ENCODE measurements at places on chromosomes 2 and 18. TPM values are rescaled to one million over a fixed set of nuclear protein-coding genes. Genes with fewer than 3 reads are reported as not detected.

TEKT4 gene
- not detected for total RNA-seq

GPR75 gene
- 1.2 TPM for total RNA-seq

GMPPA gene
- total RNA-seq = 46.4 TPM

CABYR gene
- total RNA-seq = 2.9 TPM

TACR1 gene
- total RNA-seq = not detected

MBOAT2 gene
- total RNA-seq = 12.7 TPM

GCKR gene
- total RNA-seq = 3.2 TPM

OTOF gene
- total RNA-seq = 0.15 TPM

ERMN gene
- total RNA-seq = not detected

TUBA3E gene
- total RNA-seq = not detected

HNMT gene
- total RNA-seq = 10.4 TPM

SLC4A3 gene
- total RNA-seq = under 0.01 TPM

GAREM1 gene
- 0.32 TPM for total RNA-seq

CRYGD gene
- total RNA-seq = not detected

ARPC2 gene
- 454 TPM for total RNA-seq

TMEM163 gene
- total RNA-seq = 1.9 TPM

FSIP2 gene
- 0.30 TPM for total RNA-seq

DSG2 gene
- total RNA-seq = under 0.01 TPM

PRLH gene
- not detected for total RNA-seq

ARHGEF4 gene
- total RNA-seq = not detected

HAAO gene
- not detected for total RNA-seq
